KG1 (cell line): ENCODE measurements at places on chromosomes 6 and 20.

DNA sequence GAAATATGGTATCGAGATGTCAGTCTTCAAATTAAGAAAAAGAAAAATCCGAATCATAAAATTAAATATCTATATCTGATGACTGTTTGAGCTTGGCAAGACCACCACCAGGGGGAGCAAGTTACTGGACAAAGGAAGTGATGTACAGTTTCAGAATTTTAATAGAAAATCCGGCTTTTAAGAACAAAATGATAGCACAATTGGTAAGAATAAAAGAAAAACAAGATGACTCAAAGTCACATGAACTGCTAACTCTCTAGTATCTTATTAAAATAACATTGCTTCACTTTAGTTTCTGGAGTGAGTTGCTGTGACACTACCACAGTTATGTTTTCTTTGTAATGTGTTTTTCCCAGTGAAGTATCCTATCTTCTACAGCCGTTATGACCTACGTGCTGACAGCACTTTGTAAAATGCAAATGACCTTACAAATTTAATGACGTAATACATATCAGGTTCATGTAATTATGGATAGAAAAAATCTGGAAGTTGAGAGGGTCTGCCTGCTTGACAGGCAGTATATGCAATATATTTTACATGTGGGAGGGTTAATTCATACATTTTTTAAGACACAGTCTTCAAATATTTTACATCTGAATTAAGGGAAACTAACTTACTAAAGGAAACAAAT lies 405.3 kb upstream of the HS3ST5 start:
- peak; percentile 0 for DNase-seq

DNA sequence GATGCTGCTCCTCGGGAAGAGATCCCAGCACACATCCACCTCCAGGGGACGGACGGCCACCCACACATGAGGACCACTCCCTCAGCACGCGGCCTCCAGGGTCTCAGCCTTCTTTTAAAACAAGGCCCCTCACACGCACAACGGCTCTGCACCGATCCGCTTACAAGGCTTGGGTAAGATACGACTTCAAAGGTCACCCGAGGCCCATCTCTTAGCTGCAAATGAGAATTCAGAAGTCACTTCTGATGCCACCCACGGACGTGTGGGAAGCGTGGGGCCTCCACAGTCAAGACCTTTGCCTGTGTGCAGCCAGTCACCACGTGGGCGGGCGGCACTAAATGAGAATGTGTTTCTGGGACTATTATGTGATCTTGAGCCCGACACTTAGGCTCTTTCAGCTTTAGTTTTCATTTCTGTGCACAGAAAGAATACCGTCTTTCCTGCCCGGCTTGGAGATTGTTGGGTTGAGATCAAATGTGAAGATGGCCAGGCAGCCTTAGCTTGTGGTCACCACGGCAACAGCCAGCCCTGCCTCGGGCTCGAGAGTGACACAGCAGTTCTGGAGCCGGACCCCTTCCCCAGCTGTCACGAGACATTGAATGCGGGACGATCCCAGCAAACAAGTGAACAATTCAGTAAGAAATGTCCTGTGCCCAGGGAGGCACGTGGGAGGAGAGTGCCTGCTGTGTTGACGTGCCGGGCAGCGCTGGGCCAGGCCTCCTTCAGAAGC lies 91.6 kb downstream of the RAMACL start:
- DNase-seq, result no peak

DNA sequence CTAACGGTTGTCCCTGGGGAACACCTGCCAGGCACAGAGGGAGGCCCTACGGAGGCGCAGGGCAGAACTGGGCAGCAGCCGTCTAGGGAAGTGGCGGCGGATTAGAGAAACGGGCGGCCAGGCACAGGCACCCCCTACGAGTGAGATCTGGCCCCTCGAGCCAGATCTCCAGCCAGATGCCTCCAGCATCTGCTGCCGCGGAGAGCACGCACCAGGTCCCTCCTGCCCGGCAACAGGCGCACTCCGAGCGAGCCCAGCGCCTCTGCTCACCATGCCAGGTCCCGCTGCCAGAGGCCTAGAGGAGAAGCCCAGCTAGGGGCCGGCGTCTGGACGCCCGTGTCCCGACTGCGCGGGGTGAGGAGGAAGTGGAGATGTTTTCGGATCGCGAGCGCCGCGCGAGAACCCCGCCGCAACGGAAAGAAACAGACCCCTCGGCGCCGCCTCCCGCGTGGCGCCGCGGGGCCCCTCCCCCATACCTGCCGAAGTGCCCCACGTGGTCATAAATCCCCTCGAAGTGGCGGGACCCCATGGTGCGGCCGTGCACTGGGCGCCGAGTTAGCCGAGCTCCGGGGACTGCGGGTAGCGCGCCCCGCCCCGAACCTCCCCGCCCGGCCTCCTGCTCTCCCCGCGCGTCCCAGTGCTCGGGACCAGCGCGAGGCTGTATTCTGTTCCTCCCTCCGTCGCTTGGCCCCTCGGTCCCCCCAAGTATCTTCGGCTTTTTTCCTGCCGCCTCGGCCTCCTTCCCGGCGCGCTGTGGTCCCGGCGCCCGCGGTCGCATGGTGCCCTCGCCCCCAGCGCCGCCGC lies at the start of gene SLC22A16:
Gene SLC22A16 (minus strand): TSS at position 568 of the 804 bp plus-strand sequence. CDS start 39 bp downstream, at position 529.
- DNase-seq, result no peak

DNA sequence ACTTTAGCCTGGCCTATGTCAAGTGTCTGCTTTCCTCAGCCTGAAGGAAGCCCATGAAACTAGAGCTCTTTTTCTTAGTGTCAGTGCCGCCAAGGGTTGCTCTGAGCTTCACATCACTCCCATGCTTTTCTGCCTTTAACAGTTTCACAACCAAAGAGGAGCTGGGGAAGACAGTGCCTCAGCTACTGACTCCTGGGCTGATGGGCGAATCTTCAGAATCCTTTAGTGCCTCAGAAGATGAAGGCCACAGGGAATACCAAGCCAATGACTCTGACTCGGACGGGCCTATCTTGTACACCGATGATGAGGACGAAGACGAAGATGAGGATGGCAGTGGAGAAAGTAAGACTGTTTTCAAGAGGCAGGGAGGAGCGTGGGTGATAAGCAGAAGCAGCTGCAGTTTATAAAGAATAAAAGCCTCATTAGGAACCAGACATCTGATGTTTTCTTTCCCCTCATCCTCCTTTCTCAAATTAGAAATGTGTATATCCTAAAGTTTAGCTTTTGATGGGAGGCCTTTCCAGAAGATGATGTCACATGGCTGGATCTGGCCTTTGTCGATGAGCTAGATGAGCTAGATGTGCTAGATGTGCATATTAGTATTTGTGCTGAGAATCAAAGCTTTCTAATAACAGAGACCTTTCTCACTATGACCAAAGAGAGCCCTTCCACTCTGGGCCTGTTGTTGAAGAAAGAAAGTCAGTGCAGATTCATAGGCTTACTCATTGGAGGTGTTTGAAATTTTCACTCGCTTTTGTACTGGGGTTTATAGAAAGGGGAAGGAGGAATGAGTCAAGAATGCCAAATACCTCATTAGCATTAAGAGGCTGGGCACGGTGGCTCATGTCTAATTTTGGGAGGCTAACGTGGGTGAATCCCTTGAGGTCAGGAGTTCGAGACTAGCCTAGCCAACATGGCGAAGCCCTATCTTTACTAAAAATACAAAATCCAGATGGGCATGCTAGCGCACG lies 70.7 kb upstream of the LTV1 start:
- no peak for DNase-seq

GRCh38 chr20:63974402-63975200 lies 4.8 kb downstream of the SAMD10 start:
- no peak for DNase-seq

GRCh38 chr20:62177307-62177706 lies 5.5 kb upstream of the MTG2 start:
- no peak for DNase-seq

GRCh38 chr6:83055366-83055964 lies 10.2 kb downstream of the UBE3D start:
- DNase-seq, result peak; percentile 22

- no peak for DNase-seq
Measured at GRCh38 chr20:58017231-58017969, 211.1 kb downstream of the ANKRD60 start.

DNA sequence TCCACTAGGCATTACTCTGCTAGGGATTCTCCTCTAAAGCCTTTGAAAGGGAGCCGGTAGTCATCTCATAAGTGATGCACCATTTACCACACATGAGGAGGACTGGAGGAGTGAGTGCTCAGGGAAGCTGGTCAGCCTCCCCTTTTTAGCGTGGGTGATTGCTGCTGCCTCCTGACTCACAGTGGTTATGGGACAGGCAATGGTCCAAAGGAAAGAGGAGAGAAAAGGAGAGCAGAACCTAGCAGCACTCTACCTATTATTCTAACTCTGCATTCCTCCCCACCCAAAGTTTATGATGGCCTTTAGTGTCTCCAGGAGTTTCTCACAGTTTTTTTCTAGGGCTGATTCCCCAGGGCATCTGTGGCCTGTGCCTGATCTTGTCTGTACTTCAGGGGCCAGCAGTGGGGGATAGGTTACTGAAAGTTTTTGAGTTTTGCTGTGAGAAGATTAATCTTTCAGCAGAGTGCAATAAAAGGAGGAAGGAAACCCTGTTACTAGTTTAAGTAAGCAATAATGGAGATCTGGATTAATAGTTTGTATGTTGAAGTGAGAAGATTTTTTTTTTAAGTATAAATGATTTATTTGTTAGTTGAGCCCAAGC lies 36.4 kb upstream of the GCLC start:
- DNase-seq, result no peak

- no peak for DNase-seq
Measured at GRCh38 chr6:139378882-139379341, 4.5 kb upstream of the CITED2 start.

DNA sequence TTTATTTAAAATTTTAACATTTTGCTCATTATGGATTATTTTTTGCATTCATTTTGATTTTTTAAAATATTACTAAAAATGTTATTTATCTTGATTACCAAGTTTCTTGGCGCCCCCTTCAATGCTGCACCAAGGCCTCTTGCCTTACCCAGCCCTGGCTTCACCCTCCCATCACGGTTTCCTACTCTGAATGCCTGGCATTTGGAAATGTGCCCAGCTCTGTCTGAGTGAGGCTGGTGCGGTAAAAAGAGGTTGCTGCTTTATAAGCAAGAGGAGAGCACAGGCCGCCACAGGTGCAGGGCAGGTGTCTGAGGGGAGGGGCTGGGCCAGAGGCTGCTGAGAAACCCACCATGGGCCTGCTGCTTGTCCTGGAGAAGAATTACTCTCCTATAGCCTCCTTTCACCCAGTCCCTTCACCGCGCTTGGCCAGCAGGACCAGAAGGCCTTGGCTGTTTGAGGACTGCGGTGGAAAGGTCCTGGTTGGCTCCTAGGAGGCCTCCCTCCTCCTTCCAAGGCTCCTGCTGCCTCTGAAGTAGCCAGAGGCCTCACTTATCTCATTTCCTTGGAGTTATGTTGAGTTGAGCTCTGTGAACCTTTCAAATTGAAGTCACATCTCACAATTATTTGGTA lies 62.6 kb downstream of the BANF2 start:
- DNase-seq, result no peak

GRCh38 chr6:90598192-90598951 lies 11.5 kb upstream of the MAP3K7 start:
- no peak for DNase-seq

DNA sequence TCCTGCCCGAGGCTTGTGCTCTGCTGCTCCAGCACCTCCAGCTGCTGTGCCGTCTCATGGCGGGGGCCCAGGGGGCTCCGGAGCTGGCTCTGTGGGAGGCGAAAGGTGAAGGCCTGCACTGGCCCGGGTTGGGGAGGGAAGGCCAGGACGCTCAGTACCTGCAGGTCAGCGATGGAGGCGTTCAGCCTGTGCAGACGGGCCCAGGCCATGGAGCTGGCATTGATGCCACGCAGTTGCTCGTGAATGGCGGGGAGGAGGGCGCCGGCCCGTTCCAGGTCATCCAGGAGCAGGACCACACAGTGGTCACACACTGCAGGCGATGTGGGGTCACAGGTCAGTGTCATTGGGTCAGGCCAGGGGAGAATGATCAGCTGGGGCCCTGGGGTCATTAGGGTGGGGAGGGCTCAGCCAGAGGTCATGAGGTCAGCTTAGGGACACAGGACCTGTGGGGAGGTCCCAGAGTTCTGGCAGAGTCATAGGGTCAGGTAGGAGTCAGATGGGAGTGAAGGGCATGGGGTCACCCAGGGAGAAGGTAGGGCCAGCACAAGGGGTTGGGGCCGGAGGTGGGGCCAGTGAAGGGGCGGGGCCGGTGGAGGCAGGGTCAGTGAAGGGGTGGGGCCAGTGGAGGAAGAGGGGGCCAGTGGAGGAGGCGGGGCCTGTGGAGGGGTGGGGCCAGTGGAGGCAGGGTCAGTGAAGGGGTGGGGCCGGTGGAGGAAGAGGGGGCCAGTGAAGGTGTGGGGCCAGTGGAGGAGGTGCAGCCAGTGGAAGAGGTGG lies 18.0 kb downstream of the ADRM1 start:
- no peak for DNase-seq

DNA sequence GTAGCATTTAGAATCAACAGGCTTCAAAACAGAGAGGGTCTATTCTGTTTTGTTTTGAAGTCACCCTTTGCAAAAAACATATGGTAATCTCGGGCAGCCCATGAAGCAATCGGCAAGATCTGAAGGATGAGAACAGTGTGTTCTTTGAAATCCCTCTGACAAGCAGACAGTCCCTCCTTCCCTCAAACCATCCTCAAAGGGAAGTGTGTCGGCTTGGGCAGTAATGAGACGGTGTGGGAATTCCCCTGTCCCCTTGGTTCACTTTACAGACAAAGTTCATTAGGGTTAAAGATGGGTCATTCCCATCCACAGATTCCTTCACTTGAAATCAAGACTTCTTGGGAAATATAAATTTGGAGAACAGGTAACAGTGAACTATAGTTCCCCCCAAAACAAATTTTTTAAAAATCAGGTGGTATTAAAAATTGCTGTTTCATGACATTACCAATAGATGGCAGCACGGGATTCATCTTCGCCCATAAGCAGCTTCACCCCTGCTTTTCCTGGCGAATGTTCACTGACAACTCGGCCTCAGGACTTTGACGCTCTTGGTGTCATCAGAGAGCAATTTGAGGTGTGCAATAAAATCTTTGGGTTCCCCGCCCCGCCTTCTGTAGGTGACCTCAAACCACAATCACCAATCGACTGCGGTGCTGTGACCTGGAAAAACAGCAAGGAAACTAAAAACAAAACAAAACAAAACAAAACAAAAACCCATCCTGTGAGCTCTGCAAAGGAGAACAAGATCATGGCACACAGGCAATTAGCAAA lies 159.3 kb upstream of the TNFAIP3 start:
- peak; percentile 48 for DNase-seq

DNA sequence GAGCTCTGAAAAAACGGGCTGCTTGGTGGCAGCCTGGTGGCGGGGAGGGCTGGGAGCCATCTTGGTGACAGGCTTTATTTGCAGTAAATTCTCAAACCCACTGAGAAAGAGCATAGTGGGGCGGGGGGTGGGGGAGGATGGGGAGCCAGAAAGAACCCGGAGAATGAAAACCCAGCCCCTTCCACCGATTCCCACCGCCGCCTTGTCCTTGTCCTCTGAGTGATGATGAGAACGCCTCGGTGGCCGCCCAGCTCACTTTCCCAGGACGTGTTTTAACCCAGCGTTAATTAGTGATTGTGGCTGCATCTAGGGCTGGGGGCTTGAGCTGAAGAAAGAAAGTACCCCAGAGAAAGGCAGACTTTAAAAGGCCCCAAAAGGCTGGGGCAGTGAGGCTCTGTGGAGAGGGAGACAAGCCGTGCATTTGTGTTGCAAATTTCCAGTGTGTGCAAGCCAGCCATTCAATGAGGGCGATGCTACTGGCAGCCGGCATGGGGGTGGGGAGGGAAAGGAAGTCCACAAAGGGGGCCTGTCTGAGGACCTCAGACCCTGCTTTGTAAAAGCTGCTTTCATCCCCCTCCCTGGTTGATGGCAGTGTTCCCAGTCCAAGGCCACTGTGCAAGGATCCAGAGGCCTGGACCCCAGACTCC lies 6.2 kb upstream of the GHRH start:
- DNase-seq, result no peak

GRCh38 chr6:98358173-98358572 lies 476.2 kb upstream of the POU3F2 start:
- DNase-seq, result no peak
